Heart right ventricle (tissue), 16 donors: ENCODE measurements at places on chromosomes 11 and 22. TPM values are rescaled to one million over a fixed set of nuclear protein-coding genes. Genes with fewer than 3 reads are reported as not detected.

DNA sequence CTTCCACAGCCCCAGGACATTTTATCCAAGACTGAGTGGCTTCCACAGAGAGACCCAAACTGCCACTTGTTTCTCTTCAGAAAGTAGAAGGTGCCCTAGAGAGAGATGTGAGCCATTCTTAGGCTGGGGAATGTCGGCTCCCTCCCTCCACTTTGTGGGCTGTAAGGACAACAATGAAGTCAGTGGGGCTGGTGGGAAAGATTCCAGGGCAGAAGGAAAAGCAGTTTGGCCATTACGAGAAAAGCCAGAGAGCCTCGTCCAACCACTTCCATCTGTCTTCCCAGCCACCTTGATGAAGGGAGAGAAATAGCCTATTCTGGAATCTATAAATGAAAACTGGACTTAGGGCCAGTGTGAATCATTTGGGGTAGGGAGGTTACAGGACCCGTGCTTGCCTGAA is 382.5 kb downstream of the NXPE2 start:
- no peak overlapping the region for H3K4me3 ChIP-seq
- H3K27ac ChIP-seq = no peak overlapping the region
- H3K4me1 ChIP-seq = no peaks in the 10 kb centered on the region
- no peak for DNase-seq
- H3K36me3 ChIP-seq = no peaks in the 10 kb centered on the region
- H3K27me3 ChIP-seq = peaks cover 3% of the 10 kb centered on the region

DNA sequence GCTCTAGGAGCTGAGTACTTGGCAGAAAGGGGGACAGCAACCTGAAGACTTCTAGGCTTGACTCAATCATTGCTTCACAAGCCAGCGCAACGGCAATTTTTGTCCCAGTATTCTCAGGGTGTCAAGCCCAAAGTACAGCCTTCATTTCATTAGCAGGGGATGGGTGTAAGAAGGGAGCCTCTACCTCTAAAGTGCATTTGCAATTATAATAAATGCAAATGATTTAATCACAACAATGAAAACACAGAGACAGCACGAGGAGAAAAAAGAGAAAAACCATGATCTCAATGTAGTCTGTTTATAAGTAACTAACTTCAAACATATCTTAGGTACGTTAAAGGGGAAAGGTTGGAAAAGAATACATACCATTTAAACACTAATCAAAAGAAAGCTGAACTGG is 34.7 kb downstream of the ZBTB44 start:
- H3K36me3 ChIP-seq = no peaks in the 10 kb centered on the region
- H3K27ac ChIP-seq = no peak overlapping the region
- no peaks in the 10 kb centered on the region for H3K4me1 ChIP-seq
- no peak for DNase-seq
- H3K4me3 ChIP-seq = no peak overlapping the region
- H3K27me3 ChIP-seq = no peaks in the 10 kb centered on the region

DNA sequence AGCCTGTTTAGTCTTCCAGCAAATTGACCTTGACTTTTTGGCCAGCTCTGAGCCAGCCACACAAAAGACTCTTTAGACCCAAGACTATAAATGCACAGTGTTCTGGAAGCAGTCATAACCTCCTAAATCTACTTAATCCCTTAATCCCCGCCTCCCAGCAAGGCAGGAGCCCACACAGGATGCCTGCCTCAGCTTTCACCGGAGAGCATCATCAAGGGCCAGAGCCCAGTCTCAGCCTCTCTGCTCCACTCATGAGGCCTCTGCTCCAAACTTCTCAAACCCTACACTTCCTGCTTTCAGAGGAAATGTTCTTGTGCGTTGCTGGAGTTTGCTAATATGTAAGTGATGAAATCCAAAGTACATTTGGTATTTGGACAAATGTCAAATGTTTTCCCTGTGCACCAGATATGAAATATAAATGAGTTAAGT is 57.9 kb upstream of the FSHB start:
- no peaks in the 10 kb centered on the region for H3K4me1 ChIP-seq
- H3K27me3 ChIP-seq = no peaks in the 10 kb centered on the region
- no peaks in the 10 kb centered on the region for H3K36me3 ChIP-seq

DNA sequence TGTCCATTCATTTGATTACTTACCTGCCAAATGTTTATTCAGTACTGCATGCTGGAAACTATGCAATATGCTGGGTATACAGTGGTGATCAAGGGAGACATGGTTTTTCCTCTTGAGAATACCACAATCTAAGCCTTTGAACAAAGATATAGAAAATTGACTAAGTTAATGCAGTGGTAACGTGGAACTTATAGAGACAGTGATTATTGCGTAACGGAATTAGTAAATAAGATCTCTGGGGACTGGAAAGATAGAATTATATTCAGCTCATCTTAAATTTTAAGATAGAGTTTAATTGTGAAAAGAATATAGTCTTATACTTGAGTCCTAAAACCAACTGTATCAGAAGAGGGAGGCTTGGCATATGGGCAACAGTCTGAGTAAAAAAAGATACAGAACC is 129.5 kb downstream of the UVRAG start:
- H3K4me3 ChIP-seq = no peak overlapping the region
- no peaks in the 10 kb centered on the region for H3K27me3 ChIP-seq
- H3K36me3 ChIP-seq = no peaks in the 10 kb centered on the region
- no peak overlapping the region for H3K27ac ChIP-seq
- no peak for DNase-seq

DNA sequence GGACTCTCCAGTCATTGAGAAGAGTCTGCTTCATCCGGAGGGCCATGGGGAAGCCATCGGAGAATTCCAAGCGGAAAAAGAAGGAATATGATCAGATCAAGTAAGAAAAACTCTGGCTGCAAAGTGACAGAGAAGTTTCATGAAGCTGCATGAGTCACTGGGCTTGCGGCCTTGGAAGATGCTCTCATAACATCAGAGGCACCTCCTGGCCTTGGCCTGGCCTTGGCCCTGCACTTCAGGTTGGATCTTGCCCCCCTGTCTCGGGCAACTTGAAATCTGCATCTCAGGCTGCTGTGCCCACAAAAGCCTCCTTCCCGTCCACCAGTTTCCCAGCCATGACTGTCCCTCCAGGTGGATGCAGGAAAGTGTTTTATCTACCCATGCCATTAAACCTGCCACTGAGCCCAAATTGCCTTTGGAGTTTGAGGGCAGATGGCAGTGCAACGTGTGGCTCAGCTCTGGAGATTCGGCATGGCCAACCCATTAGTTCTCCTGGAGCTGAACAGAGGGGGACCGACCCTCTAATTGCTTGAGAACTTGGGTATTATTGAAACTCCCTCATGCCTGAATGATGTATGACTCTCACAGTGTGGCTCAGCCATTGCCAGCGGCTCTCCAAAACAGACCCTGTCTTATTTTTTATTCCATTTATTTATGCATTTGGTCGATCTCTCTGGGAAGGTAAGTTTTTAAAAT is 66.7 kb downstream of the SEZ6L start:
- H3K4me1 ChIP-seq = no peaks in the 10 kb centered on the region
- H3K36me3 ChIP-seq = no peaks in the 10 kb centered on the region
- no peak for DNase-seq
- no peak overlapping the region for H3K27ac ChIP-seq
- H3K4me3 ChIP-seq = no peak overlapping the region

Gene GP1BB
- total RNA-seq = 5.3 TPM

Gene MMP11
- 18.1 TPM for total RNA-seq
